Brain microvascular endothelial cell (primary cell): ENCODE measurements at places on chromosomes 5 and 9.

GRCh38 chr9:116984111-116984510, 297.0 kb downstream of the TRIM32 start:
- no peak for DNase-seq

GRCh38 chr5:95043234-95043633, 241.7 kb downstream of the MCTP1 start:
- no peak for DNase-seq

- DNase-seq, result no peak
These were observed 30.5 kb upstream of the DAB2IP start for GRCh38 chr9:121620777-121621449.

DNA sequence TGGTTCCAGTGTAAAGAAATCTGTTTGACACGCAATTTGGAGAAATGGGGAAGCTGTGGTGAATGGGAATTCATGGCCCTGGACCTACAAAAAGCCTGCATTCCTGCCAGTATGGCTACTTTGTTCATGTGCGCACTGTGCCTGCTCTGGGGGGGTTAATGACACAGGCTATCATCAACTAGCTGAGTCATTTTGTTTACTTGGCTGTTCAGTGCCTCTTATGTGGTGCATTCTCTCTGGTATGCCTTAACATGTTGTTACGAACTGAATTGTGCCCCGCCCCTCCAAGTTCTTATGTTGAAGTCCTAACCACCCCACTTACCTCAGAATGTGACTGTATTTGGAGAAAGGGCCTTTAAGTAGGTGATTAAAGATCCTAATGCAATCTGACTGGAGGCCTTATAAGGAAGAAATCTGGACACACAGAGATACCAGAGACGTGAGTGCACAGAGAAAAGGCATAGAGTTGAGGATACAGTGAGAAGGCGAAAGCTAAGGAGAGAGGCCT, 20.4 kb upstream of the UBAP1 start:
- DNase-seq, result peak; percentile 69

GRCh38 chr5:59092758-59093157, 509.9 kb downstream of the RAB3C start:
- DNase-seq, result no peak

DNA sequence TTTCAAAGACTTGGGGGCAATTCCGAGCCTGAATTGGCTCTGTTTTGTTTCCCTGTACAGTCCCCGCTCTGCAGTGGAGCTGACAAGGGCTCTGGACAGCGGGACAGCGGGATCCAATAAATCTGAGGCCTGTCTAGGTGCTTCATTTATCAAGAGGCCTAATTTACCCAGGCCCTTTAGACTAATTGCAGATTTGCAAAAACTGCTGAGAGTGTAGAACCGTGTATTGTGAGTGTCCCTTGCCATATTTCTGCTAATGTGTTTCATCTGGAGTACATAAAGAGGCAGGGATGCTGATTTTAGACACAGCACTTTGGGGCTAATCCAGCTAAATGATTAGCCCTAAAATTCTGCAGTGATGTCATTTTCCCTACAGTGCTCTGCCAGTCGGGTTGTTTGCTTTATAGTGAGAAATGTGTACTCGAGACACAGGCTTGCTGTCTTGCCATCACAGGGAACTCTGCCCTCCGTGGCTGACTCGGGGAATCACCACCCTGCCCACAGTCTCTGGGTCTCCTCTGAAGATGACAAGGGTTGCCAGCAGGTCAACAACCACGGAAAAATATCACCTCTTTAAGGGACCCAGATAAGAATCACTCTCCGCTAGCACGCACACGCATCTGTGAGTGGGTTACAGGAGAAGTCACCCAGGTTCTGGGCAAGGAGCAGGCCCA, 592.0 kb downstream of the BNC2 start:
- DNase-seq, result no peak

DNA sequence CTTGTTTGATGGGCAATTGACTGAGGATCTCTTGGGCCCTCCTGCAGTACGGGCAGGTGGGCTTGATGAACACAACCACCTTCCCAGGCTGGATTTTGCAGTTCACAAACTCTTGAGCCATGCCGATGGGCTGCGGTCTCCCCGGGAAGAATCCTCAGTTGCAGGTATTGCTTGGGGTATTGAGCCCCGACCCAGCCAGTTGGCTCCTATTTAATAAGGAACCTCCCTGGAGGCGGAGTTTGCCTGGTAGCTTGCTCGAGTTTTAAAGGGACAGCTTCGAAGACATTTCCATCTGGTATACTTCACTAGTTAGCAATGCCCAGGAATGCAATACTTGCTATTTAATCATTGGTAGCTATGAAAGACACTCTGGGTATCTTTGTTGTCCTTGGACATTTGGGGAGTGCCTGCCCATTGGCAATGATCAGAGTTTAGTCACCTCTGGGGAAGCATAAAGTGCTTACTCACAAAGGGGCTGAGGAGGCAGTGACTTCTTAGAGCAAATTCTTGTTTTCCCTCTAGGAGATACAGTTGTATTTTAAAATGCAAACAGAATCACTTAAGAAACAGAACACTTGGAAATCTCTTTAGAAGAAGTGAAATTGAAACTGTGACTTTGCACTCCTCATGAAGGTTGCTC, at the start of gene GLRX:
Gene GLRX (minus strand): TSS at position 185 of the 640 bp plus-strand sequence. CDS start 64 bp downstream, at position 121.
- peak; percentile 73 for DNase-seq

- no peak for DNase-seq
These were observed 975 bp downstream of the PIP5KL1 start for GRCh38 chr9:127929625-127929979.

DNA sequence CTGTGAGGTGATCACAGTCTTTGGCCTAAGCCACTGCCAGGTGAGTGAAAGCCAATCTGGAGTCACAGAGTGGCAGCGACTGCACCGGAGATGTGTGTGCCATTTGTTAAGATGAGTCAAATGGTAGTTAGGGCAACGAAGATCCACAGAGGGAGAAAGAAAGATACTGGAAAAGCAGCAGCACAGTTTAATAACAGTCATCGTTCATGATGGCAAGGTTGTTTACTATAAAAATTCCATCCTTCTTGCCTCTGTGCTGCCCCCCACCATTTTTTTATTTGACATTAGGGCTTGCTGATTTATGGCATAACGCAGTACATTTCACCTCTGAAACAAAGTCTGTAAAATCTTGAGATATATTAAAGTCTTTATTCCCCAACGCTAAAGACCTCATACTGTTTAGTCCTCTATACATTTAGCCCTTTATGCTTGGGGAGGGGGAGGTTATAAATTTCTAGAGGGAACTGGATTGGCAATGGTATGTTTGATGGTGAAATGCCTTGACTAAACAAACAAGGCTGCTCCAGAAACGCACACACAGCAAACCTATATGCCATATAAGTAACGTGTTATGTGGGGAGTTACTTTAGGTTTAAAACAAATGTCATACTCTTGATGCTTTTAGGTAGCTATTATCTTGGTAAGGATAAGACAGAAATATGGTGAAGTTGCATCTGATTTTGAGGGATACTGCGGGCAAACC, 55.8 kb upstream of the ABL1 start:
- DNase-seq, result peak; percentile 55

DNA sequence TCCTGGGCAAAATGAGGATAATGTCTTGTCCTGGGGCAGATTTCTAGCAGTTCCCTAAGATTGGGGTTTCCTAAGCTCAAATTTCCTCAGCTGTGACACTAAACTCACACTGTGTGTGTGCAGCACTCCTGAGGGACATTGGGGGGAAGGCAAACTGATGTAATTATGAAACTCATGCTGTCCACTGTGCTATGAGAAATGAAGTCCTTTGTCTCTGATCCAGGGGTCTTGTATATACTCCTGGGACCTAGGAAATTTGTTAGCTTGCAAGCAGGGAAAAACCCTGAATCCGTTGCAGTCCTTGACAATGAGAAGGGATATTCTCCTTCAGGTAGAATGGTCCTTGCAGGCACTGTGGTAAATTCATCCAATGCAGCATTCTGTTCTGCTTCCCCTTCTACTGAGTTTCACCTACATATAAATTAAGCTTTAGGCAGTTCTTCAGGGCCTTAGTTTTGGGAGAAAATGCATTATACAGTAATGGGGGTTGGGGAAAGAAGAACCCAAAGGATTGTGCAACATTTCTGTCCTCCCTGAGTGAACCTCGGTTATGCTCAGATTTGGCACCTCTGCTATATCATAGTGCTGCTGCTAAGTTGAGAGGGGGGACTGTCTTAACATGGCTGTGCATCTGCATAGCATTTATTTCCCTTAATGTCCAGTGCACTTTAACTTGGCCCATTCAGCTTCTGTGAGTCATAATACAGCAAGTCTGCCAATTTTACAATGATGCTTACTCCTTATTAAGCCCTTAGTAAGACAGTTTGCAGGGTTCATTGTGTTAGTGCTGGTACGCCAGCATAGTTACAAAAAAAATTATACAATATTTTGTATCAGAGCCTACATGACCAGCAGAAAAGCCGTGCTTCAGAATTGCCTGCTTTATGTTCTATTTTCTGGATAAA, 80.2 kb downstream of the PJA2 start:
- peak; percentile 45 for DNase-seq

DNA sequence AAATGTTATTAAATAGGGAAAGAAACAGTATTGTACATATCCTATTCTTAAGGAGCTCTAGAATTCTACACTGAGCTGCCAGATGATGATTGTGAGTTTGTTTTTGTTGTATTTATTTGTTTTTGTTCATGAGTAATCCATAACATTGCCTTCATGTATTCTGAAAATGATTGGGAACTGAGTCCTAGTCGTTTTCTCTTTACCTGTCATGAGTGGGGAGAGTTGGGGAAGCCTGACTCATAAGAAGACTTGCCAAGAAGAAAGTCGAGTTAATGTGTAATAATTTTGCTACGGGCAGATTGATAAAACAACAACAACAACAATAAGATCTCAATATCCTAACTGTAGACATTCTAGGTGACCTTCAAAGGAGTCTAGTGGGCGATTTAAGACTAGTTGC, 103.8 kb downstream of the ANKRD55 start:
- DNase-seq, result no peak
